HL-60 (cell line): ENCODE measurements at places on chromosomes 1 and 21.

GRCh38 chr1:74463333-74463988 lies 49.0 kb downstream of the LRRC53 start:
- DNase-seq = no peak

- peak; percentile 71 for DNase-seq
These were observed 35.7 kb downstream of the NCF2 start for GRCh38 chr1:183554577-183554976.

DNA sequence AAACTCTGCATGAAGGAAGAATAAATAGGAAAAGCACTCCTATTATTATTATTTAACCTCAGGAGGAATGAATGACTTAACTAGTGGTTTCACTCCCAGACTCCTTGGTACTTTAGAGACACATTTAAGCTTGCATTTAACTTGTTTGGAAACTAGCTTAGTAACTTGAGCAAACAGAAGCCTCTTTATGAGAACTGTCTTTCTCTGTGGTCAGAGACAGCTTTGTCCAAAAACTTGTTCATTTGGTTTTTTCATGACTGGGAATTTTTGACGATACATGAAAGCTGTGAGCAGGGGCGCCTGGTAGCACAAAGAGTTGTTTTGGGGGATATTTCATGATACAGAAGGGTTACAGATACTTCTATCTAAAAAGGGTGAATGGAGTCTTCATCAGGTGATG lies 33.6 kb upstream of the VTCN1 start:
- DNase-seq = no peak

- no peak for DNase-seq
These were observed 6.9 kb upstream of the KNCN start for GRCh38 chr1:46558141-46558963.

GRCh38 chr21:45466330-45467220 lies 61.6 kb downstream of the COL18A1 start:
- no peak for DNase-seq

DNA sequence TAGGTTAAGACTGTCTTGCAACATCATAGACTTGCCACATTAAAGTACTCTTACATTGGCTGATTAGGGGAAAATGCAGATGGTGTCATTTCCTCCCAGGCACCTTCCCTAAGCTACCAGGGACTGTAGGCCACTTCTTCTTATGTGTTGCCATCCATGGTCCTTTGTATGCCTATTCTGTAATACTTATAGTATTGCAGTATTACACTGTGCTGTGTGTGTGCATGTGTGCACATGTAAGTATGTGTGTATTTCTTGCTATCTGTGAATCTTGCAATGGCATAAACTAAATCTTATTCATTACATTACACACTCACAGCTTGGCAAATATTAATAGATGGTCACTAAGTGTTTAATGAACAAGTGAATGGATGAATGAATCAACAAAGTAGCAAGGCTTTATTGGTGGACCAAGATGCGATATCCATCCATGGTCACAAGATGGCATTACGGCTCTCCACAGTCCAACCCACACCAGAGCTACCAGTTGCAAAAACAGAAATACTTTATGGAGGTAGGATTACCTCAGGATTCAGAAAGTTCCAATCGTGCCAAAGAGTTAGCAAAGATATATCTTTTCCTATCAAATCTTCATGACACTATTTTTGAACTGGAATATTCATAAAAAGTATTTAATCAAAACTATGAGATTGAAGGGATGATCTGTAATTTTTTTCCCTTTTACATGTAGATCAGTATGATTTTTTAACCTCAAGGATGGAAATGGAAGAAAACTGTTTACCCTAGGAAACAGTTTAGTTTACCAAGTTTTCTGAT lies 160.2 kb downstream of the DENND1B start:
- peak; percentile 56 for DNase-seq

- no peak for DNase-seq
These were observed 118.4 kb upstream of the L1TD1 start for GRCh38 chr1:62076286-62076685.

DNA sequence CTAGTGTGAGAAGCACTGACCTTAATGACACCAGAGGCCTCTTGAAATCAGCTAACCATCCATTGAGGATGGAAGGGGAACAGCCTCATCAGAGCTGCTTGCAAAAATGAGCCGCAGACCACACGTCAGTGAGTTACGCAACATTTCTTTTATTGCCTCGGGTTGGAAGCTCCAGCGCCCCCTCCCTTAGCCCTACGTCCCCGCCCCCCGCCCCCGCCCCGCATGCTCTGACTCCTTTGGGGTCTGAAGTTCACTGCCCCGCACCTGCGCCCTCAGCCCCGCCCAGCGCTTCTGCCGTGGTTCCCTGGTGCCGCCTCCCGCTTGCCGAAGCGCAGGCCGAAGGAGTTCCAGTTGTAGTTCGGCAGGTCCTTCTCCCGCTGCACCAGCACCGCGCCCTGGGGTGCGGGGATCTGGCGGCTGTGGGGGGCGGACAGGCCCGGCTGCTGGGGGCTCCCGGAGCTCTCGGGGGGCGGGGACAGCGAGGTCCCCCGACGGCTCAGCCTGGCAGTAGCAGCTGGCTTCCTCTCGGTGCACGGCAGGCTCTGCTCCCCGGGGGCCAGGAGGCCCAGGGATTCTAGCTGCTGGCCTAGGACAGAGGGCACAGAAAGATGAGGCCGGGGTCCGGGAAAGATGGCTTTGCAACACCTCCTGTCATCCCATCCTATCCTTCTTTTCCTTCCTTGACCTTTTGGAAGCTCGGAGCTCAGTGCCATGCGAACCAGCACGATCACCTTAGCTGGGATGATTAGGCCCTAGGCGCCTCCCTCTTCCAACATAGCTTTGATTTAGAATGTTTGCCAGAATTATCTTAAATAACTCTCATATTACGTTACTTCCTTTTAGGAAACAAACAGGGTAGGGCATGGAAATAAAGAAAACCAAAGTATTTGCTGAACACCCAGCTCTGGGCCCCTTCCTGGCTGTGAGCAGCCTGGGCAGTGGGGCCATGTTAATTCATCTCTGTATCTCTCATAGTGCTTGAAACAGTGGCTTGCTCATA lies 5.8 kb downstream of the KISS1 start:
- DNase-seq = peak; percentile 85

GRCh38 chr1:15948091-15948591 lies 27.8 kb downstream of the ZBTB17 start:
- DNase-seq = no peak

DNA sequence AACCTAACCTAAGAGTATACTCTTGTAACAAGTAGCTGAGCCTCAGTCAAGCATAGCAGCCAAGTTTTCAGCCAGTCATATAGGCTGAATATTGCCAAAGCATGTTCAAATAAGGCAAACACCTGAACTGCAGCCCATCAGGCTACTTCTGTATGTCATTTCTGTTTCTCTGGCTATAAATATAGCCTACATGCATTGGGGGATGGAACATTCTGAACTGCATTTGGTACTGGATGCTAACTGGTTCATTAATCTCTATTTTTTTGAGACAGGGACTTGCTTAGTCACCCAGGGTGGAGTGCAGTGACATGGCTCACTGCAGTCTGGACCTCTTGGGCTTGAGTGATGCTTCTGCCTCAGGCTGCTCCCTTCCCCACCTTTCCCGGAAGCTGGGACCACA lies 37.3 kb downstream of the MAST2 start:
- no peak for DNase-seq

- DNase-seq = no peak
These were observed 23.9 kb upstream of the EPB41 start for GRCh38 chr1:28890435-28890834.

GRCh38 chr1:162916407-162916806 lies 55.4 kb upstream of the CCDC190 start:
- DNase-seq = no peak

- no peak for DNase-seq
These were observed 41.4 kb downstream of the MAB21L3 start for GRCh38 chr1:116152577-116152943.

GRCh38 chr1:109618661-109619575 lies 498 bp downstream of the GNAT2 start:
- no peak for DNase-seq

DNA sequence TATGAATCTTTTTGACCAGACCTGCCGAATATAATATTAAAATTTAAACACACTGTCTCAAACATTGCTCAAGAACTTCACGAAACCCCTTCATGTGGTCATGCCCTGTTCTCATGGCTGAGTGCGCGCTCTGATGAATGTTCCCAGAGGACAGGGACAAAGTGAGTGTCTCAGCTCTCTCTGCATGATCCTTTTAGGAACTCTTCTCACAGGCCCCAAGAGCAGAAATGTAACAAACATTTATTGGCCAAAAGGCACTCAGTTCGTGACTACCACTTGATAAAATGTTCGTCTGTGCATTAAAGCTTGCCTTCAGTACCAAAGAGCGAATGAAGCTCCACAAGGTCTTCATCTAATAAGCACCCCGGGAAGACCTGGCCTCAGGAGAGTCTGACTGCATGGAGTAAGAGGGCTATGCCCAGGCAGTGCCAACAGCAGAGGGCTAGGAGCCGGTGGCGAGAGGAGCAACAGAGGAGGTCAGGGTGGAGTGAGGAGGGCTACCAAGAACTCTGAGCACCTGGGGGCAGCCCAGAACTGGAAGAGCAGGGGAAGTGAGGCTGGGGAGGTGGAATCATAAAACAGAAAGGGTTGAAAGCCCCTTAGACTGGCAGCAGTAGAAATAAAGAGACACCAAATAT lies 171.1 kb downstream of the RHOU start:
- DNase-seq = no peak

GRCh38 chr1:170660281-170660713 lies 3.6 kb upstream of the PRRX1 start:
- DNase-seq = no peak

DNA sequence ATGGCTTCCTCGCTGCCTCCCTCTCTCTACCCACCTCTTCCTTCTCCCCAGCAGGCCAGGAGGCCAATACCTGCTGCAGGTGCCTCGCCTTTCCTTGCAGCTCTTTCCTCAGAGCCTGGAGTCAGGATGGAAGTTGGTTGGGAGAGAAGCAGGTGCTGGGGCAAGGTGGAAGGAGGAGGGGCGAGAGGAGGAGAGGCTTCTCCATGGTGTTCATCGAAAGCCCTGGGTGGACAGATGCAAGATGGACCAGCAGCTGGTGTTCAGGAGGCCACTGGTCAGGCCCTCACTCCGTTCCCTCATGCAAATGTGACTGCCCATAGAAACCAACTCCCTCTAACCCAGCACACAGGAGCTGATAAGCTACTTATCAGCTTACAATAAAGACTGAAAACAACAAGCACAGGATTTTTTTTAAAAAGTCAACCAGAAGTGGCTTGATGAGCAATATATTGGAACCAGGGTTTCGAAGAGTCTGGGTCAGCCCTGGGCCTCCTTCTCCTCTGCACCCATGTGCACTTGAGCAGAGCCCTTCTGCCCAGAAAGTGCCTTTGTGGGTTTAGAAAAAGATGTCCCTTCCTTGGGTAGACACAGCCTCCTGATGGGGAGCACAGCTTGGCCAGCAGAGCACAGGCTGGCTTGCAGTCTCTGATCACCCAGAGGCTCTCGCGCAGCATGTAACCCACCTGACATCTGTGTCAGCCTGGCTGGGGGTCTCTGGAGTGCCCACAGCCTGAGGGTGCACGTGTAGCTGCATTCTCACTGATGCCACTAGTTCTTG lies 16.6 kb upstream of the GSTM4 start:
- DNase-seq = peak; percentile 0

DNA sequence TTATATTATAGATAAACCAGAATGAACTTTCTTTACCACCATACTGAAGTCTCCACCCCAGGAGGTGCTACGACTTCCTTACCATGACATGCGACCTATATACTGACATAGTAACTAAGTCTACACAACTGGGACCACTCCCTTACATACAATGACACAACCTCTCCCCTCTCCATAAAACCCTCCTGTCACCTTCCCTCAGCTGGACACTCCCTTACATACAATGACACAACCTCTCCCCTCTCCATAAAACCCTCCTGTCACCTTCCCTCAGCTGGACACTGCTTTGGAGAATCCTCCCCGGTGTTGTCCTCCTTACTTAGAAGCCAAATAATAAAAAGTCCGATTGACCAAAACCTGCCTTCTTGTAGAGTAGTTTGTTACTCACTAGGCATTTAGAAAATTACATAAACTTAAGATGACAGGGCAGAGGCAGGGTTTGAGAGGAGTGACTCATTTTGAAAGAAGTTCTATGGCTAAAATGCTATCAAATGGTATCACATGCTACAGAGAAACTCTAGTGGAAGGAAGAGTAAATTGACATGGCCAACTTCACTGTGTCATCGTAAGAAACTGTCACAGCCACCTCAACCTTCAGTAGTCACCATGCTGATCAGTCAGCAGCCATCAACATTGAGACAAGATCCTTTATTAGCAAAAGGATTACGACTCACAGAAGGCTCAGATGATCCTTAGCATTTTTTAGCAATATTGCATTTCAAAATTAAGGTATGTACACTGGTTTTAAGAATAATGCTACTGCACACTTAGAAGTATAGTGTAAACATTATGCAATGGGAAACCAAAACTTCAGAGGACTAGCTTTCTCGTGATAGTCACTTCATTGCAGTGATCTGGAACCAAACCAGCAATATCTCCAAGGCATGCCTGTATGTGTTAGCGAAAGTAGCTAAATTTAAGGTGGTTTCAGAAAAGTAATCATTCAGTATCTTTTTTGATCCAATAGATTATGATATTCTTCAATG lies 56.4 kb downstream of the AHCTF1 start:
- DNase-seq = no peak

- no peak for DNase-seq
These were observed 51.0 kb upstream of the DMRTB1 start for GRCh38 chr1:53408013-53408754.

DNA sequence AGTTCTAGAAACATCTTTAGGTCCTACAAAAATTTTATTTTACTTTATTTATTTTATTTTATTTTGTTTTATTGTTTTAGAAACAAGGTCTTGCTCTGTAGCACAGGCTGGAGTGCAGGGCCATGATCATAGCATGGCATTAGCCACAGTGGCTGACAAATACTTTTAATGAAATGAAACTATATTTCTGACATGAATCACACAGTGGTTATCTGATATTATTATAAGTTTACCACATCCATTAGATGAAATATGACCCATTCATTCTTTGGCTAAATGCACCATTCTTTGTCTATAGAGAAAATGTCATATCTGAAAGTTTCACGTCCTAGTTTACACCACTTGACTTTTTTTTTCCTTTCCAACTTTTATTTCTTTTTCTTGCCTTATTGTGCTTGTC lies 613.4 kb upstream of the ADAMTS5 start:
- DNase-seq = no peak

DNA sequence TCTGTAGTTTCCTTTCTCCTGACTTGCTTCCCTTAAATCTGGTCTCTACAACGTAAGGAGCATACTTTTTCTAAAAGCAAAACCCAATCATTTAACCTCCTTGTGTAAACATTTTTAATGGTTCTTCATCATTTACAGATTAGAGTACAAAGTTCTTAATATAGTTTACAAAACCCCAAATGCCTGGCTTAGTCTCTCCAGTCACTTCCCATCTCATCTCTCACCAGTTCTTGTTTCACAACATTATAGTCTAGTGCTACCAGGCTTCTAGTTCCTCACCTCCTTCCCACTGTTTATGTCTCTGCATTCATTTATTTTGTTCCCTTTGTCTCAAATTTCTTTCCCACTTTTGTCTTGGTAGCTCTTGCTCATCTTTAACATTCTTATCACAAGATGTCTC lies 168.4 kb downstream of the FASLG start:
- no peak for DNase-seq
